ENCODE measurements at places on chromosomes 2 and 18.
A peak's percentile ranks its signal among the peaks of the same experiment; 100 is the strongest.

GRCh38 chr2:173708806-173709205, 256.4 kb downstream of the SP3 start:
- DNase-seq = no peak

DNA sequence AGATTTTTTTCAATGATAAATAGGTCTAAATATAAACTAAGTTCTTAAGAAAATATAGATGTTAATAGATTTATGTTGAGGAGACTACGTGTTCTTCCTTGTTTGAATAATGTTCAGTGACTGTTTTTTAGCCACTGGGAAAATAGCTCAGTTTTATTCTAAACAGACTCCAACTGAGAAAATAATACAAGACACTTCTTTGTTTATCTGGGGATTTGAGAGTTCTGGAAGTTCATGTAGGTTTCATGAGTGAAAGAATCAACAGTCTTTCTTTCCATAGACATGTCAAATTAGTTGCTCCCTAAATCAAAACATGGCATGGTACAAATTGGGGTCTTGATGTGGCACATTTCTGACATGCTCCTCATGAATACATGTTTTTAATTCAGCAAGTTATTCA, 177.7 kb downstream of the MREG start:
- no peak for DNase-seq

GRCh38 chr2:46163804-46164528, 133.2 kb upstream of the EPAS1 start:
- DNase-seq = no peak

DNA sequence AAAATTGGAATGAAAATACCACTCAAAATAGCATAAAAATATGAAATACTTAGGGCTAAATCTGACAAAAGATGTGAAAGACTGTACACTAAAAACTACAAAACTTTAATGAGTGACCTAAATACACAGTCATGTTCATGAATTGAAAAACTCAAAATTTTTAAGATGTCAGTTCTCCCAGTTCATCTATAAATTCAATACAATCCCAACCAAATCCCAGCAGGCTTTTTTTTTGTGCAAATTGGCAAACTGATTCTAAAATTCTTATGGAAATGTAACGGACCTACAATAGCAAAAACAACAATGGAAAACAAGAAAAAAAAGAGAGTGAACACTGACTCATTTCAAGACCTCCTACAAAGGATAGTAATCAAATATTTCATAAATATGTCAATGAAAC, 4.4 kb upstream of the USP40 start:
- no peak for DNase-seq

- DNase-seq = no peak
Measured at GRCh38 chr2:66390152-66390551, 44.8 kb upstream of the MEIS1 start.

DNA sequence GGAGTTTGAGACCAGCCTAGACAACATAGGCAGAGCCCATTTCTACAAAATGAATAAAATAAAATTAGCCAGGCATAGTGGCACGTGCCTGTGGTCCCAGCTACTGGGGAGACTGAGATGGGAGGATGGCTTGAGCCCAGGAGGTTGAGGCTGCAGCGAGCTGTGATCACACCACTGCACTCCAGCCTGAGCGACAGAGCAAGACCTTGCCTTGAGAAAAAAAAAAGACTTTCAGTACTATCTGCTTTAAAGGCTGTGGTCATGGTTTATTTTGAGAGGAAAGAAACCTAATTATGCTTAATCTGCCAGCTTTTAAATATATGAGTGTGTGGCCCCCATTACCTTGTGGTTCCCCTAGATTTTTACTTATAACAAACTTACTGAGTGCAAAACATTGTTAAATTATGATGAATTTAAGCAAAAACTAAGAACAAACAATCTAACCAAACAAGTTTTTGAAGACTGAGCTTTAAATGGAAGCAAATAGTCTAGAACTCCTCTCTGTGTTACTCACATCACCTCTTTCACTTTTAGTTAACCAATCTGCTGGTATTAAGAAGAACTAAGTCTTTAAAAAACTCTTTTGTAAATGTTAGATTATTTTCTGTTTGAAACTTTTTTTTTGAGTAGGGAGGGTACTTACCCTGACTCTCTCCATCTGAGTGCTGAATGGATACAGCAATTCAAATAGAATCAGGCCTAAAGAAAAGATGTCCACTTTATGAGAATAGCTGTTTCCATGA, 65.4 kb downstream of the EIF2AK3 start:
- DNase-seq = no peak

DNA sequence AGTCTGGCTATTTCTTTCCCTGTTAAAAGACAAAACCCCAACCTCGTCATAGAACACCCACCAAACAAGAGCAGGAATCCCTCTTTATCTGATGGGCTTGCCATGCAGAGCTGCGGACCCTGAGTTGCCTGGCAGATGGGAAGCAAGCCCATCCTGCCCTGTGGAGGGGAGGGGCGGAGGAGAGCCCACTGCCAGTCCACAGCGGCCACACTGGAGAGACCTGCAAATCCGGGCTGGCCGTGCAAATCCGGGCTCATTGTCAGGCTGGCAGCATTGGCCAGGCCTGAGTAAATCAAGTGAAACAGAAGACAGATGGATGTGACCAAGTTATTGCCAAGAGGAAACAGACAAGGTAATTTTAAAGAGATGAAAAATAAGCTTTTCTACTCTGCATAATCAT, 22.0 kb downstream of the MYL12B start:
- no peak for DNase-seq

- DNase-seq = no peak
Measured at GRCh38 chr18:79404567-79404910, 8.8 kb downstream of the NFATC1 start.

DNA sequence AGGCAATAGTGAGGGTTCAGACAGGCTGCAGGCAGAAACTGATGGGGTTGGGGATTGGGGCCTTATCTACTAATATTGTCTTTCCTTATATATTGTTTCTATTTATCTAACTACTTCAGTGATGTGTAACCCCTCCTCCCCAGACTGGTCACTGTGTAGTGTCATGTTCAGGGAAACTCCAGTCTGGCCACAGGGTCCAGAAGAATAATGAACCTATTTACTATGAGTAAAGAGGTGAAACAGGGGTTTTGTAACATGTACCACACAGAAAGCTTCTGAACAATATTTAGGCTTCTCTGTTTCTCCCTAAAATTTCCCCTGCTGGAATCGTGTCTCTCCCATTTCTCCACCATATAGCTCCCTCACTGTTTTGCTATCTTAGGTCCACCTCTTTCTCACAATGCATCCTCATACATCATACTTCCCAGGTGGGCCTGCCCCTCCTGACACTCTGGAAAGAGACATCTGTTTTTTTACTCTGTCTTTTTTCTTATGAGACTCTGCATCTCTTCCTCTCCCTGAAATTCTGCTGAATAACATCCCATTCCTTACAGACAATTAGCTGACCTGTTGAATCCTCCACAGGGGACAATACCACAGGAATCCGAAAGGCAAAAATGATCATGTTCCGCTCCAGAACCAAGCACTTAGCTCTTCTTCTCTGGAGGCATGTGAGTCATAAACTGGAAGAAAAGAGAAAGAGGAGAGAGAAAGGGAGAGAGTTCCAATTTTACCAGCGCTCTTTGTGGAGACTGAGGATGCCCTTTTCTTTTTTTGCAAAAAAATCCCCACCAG, 154.8 kb downstream of the ZEB2 start:
- no peak for DNase-seq

DNA sequence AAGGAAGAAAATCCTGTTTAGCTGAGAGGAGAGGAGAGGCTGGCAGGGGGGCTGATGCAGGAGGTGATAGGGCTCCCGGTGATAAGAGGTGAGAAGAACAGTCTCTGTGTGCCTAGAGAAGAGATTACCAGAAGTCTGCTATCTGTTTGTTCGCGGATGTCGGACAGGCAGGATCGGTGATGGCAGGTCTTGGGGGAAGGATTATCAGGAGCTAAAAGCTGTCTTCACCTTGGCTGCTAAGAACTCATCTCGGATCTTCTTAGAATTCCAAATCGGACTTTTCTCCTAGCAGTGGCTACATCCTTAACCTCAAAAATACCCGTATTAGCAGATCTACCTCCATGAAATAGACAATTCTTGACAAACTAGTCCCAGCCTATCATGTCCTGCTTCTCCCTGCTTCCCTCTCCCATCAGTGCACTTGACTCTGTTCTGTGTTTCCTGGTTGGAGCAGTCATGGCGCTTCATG, 282.1 kb upstream of the TRIB2 start:
- no peak for DNase-seq

DNA sequence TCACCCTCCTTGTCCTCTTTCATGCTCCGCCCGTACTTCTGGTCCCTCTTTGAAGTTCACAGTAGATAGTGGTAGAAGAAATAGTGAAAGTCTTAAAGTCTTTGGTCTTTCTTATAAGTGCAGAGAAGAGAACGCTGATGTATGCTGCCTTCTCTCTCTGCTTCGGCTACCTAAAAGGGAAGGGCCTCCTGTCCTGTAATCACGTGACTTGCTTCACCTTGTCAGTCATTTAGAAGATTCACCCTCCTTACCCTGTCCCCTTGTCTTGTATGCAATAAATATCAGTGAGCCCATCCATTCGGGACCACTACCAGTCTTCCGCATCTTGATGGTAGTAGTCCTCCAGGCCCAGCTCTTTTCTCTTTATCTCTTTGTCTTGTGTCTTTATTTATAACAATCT, 144.6 kb downstream of the ARL4C start:
- DNase-seq = no peak

DNA sequence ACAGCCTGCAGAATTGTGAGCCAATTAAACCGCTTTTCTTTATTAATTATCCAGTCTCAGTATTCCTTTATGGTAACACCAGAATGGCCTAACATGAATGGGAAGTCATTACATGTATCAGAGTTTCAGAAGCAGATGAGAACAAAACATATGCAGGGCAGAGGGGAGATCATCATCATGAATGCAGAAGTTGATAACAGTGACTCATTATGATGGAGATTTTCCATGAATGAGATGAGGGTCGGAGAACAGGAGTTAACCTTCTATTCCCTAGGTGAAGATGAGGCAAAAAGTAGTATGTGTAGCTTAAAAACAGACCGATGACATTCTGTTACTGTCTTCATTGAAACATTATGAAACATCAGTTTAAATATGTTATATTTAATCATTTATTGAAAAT, 59.5 kb upstream of the PPM1B start:
- no peak for DNase-seq

DNA sequence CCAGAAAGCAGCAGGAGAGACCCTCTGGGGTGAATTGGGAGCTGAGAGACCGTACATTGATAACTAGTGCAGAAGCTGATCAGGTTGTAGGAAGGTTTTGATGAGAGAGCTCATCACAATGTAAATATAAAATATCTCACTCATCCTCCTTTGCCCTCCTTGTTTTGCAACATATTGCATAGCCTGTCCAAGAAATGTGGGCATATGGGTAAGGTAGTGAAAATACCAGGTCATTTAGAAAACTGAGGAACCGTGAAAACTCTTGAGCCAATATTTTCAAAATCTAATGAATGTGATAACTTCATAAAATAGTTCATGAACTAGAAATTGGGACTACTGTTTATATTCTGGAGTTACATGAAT, 31.4 kb downstream of the C18orf54 start:
- DNase-seq = no peak

DNA sequence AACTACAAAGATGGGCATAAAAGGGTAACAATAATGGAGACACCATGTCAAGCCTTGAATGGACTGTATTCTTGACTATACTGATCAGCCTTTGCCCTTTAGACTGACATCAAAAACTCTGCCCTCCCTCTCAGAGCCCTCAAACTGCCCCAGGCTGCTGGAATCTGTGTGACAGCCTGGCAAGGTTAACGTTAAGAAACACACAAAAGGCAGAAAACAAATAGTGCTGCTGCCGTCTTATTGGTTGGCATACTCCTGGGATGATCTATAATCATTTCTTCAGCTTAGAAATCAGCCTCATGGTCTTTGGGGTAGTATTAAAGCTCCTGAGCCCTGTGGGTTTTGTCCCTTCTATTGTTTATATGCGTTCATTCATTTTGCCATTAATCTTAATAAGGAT, 338.0 kb downstream of the DCC start:
- DNase-seq = no peak

DNA sequence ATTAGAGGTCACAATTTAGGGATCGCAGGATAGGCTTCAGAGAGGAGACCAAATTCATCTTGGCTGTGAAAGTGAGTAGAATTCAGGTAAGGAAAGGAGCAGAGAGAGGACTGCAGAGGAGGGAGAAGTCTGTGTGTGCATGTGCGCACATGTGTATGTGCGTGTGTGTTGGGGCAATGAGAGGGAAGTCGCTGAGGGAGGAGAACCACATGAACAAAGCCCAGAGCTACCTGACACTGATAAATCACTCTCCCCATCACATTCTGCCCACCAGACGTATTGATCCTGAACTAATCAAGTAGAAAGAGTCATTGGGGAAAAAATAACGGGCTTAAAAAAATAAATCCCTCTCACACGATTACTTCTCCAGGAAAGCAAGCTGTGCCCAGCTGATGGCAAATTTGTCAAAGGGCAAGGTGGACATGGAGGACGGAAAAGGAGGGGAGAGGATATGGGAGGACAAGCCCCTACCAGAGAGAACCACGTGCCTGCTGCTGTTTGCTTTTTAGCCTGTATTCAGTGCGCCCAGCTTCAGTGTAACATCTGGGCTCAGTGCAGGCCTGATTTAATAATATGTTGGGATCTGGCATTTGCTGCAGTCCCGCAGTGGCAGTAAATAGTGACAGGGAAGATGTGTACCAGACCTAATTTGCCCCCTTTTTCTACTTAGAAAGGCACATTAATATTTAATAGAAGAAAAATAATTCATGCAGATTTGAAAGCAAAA, 307.5 kb downstream of the C1D start:
- no peak for DNase-seq

DNA sequence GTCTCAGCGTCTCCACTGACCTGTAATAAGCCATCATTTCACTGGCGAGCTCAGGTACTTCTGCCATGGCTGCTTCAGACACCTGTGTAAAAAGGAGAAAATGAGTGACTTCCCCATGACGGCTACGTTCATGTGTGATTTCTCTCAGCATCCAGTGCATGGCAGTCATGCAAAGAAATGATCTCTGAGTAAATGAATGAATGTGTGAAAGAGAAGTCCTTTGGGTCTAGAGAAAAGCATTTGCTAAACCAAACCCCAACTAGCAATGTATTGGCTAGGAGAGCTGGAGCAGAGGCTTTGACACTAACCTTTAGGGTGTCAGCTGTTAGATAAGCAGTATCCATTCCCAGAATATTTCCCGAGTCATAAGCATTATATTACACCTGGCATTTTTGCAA, 417 bp downstream of the IL1B start:
- no peak for DNase-seq

DNA sequence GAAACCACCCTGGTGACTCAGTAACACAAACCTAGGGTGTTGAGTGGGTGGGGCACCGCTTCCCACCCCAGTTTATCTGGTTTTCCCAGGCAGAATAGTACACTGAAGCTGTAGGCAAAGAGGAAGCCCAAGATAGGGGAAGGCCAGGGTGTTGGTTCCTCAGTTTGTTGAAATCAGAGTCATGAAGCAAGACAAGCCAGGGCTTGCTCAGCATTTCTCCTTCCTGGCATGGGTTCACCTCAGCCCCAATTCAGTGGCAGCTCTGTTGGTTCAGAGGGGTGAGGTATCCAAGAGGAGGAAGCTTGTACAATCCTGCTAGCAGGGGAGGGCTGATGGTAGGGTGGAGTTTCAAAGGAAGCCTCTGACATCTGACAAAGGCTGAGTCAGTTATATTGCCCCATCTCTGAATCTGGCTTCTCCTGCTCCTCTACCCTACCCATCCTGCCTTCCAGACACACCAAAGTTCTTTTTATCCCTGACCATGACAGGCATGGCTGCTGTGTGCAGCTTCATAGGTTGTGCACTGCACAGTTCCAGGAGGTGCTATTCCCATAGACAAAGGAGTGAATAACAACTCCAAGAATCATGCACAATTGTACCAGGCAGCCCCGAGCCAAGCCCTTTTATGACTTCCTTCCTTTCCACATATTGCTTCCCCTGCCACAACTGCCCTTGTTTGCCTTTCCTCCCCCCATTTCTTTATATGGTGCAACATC, 24.9 kb upstream of the RAB10 start:
- peak; percentile 92 for DNase-seq
